Right lung (tissue), 10 donors: ENCODE measurements at places on chromosomes 2 and 18. TPM values are rescaled to one million over a fixed set of nuclear protein-coding genes. Genes with fewer than 3 reads are reported as not detected.

Gene SNTG2
- 0.54 TPM for polyA plus RNA-seq

Gene CAPN14
- polyA plus RNA-seq, result 0.26 TPM

Gene PIKFYVE
- 28.4 TPM for polyA plus RNA-seq

Gene NGEF
- 1.0 TPM for polyA plus RNA-seq

Gene RPL37A
- polyA plus RNA-seq, result 2,862 TPM

Gene TTN
- 2.2 TPM for polyA plus RNA-seq

Gene TEX51
- polyA plus RNA-seq, result not detected

Gene UGT1A3
- not detected for polyA plus RNA-seq

Gene SEC11C
- polyA plus RNA-seq, result 77.8 TPM

Gene GKN1
- polyA plus RNA-seq, result not detected

Gene ELOA2
- not detected for polyA plus RNA-seq

GRCh38 chr2:150007815-150008430 lies 420.3 kb upstream of the MMADHC start:
- no peak for DNase-seq

DNA sequence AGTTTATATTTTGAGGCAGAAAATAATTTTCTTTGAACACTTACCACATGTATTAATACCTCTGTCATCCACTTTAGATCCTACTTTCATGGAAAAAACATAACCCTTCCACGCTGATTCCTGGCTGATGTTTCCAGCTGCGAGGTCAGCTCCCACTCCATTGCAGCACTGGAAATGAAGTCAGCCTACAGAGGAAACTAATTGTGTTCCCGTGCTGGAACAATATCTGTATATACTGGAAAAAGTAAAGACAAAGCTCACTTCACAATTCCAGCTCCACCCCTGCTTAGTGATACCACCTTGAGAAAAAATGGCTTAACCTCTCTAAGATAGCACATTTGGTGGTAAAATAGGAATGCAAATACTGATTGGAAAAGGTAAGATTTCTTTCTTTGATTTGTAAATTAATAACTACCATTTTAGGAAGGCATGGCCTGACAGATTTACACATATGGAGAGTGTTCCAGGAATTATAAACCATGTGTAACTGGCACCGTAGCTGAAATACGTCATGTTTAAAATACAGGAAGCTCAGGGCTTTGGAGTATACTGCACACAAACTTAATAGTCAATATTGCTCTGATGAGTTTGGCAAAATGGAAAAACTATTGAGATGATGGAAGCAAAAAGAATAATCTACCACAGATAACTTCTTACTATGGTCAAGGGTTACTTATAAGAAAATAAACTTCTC lies 90.0 kb downstream of the TRIB2 start:
- DNase-seq, result no peak

DNA sequence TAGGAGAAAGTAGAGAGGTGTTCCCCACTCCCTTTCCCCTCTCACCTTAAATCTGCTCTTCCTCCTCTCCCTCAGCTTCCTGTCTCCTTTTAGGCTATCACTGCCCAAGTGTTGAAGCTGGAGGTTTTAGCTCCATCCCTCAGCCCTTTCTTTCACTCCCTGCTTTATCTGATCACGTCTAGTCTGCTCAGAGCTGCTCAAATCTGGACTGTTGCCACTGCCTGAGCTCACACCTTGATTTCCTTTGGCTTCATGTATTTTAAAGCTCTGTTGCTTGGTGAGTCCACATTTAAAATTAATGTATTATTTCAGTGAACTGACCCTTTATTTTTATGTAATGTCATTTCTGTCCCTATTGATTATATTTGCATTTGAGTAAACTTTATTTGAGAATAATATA lies 236.6 kb downstream of the PTGR3 start:
- DNase-seq, result no peak

- no peak for DNase-seq
These were observed 442.5 kb downstream of the LRATD1 start for GRCh38 chr2:15074751-15075700.

DNA sequence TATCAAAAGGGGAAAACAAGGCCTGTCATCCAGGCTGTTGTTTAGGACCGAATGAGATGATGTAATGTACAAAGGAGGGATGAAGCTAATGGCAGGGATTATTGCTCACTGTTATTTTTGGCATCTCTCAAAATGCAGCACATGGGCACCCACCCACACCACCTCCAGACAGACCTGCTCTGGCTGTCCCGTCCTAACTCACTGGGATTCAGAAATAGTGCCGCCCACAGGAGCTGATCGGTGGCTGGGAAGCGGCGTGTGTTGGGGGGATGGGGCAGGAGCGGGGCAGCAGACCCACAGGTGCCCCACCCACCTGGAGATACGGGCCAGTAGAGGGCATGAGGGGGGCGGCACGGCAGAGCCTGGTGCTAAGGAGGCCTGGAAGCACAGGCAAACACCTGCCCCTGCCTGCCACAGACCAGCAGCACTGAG lies 52.2 kb downstream of the CRACDL start:
- DNase-seq, result no peak

DNA sequence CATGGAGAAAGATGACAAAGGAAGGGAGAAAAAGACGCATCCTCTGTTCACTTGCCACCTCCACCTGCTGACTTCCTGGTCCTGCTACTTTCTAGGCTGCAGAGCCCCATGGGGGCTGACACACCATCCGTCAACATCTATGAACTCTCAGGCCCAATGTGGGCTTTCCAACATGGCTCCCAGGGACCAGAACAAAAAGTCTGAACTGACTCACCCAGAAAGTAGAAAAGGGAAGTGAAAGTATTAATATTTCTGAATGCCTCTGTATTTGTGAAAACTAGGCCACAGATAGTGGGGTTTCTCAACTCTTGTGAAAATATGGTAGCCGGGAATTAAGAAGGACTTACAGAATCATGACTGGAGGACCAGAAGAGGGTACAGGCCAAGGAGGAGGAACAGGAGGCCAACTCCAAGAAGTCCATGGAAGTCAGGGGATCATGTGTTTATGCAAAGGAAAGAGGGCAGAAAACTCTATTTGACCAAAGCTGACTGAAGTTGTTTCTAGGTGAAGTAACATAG lies 123.1 kb upstream of the CAB39 start:
- no peak for DNase-seq

DNA sequence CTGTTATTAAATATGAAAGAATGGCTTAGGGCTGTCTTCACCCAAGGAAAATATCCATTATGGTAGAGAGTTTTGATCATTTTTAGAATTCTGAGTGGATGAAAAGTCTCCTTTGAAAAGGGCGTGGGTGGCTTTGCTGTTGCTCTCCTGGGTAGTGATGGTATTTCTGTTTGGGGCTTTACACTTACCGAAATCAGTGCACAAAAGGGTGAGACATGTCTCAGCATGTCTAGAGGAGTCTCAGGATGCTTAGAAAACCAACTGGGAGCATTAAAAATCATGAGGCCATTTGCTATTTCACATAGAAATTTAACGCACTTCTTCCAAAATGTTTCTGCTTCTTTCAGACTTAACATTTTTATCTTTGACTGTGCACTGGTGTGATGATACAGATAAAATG lies 49.6 kb downstream of the ZCCHC2 start:
- no peak for DNase-seq

GRCh38 chr2:17800219-17800618 lies 16.0 kb upstream of the MSGN1 start:
- no peak for DNase-seq

GRCh38 chr2:65417509-65418085 lies 14.8 kb downstream of the SPRED2 start:
- DNase-seq, result no peak

DNA sequence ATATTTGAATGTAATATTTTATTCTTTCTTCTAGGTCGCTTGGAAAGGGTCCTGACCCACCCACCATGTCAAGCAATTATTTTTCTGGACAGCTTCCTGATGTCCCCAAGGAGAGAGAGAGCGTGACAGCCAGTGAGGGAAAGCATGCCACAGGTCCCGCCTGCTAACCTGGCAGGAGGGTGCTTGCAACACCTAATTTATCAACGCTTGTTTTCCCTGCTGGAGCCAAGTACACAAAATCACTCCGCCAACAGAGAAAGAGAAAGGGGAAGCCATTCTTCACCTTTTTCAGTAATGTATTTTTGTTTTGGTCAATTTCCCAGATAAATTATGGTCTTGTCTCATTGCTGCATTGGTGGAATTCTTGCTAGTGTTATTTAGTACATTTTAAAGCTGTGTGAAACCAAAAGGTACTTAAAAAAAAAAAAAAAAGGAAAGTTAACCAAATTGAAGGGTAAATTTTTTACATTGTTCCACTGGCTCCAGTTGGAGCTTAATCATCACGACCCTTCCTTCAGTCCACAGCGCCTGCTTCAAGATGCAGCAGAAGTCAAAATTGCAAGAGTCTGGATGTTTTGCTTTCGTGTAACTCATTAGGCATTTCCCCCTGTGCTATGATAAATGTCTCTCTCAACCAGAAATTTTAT lies 88.5 kb upstream of the COPS8 start:
- DNase-seq, result no peak

- no peak for DNase-seq
These were observed 8.2 kb upstream of the ALPG start for GRCh38 chr2:232398293-232399034.

GRCh38 chr2:177808984-177809809 lies 263.4 kb downstream of the PDE11A start:
- no peak for DNase-seq

GRCh38 chr2:176268976-176269318 lies 295 bp upstream of the MTX2 start:
- DNase-seq, result no peak

DNA sequence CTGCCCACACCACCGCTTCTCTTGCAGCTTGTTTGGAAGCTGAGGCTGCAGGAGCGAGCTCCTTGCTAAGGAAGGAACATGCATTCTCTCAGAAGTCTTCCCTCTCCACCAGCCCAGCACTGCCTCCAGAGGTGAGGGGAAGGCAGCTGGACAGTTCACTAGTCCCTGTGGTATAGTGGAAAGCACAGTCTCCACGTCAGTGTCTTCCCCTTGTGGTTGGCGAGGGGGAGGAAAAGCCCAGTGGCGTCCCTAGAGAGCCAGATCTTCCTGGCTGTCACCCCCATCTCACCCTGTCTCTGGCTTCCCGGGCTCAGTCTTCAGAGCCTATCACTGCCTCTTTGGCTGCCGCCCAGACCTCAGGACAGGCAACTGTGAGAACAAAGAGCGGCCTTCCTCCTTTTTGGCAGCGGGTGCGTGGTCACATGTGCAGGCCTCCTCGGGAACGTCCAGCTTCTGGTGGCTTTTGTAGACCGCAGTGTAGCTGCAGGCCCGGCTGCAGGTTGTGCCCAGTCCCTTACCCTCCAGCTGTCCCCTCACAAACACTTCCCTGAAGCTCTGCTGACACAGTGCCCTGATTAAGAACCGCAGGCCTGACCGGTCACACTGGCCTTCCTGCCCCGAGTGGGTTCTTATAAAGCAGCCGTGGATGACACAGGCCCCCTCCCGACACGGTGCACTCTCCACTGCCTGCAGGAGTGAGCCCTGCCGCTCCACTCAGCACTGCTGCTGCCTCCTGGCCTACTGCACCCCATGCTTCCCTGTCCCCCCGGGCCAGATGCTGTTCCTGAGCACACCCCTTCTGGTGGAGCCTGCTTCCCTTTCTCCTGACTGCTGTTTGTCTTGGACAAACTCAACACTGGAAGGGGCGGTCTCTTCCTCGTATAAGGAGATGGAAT lies 90.9 kb downstream of the RNF144A start:
- no peak for DNase-seq

DNA sequence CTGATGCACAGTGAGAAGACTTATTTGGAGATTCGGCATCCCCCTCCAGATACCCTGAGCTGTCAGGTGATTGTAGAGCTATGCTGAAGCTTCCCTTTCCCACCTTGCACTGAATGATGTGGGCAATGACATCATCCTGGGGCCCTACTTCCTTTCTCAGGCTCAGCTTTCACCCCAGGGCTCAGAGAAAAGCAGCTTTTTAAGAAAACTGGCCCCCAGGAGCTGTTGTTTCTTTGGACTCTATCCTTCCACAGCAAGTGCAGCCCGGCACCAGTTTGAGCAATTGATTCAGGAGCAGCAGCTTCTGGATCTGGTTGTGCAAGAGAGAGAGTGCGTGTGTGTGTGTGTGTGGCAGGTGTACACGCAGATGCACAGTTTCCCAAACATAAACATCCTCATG lies 251.3 kb downstream of the ANAPC1 start:
- no peak for DNase-seq

DNA sequence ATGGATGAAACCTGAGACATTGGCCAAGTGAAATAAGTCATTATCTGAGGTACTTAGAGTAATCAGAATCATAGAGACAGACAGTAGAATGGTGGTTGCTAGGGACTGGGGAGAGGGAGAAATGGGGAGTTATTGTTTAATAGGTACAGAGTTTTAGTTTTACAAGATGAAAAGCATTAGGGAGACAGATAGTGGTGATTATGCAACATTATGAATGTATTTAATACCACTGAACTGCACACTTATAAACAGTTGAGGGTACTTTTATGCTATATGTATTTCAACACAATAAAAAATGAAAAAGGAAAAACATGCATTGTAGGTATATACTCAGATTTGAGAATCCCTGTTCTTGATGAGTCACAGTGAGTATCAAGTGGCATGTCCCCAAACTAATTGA lies 59.7 kb downstream of the EPC2 start:
- no peak for DNase-seq

- no peak for DNase-seq
These were observed 272.3 kb upstream of the PKDCC start for GRCh38 chr2:41775366-41776025.

- no peak for DNase-seq
These were observed 118.0 kb upstream of the MYCN start for GRCh38 chr2:15822151-15823044.

DNA sequence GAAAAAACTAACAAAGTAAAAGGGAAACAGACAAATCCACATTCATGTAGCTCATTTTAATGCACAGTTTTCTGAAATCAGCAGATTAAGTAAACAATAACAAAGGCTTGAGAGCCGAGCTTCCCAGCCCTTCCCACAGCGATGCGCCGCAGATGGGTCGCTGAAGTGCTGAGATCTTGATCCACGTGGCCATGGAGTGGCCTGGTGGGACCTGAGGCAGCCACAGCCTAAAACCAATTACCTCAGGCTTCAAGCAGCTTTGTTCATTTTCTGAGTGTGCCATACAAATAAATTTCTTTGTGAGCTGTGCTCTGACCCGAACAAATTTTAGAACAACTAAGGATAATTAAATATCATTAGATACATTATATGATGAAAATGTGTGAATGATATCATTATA lies 25.6 kb upstream of the CYRIA start:
- DNase-seq, result no peak

DNA sequence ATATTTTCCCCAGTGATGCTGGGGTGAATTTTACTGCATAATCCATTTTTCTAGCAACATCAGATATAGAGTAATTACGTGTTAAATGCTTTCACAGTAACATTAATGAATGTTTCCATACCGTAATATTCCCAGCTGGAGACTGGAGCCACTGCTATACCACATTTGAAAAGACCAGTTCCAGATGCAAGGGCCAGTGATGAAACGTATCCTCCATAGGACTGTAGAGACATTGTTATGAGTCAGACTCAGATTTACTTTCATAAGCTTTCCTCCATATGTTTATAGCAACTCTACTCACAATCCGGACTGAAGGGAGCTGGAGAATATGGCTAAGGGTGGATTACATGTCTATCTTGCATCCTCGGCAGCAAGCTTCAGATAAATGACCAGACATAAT lies 22.7 kb upstream of the GCG start:
- DNase-seq, result no peak

- no peak for DNase-seq
These were observed 255.5 kb upstream of the FN1 start for GRCh38 chr2:215691346-215691745.
